T1000 (cell line): ENCODE measurements at places on chromosomes 4 and X.
A peak's percentile ranks its signal among the peaks of the same experiment; 100 is the strongest.

- no peak for DNase-seq
These were observed 18.8 kb downstream of the DOK7 start for GRCh38 chr4:3481783-3482393.

DNA sequence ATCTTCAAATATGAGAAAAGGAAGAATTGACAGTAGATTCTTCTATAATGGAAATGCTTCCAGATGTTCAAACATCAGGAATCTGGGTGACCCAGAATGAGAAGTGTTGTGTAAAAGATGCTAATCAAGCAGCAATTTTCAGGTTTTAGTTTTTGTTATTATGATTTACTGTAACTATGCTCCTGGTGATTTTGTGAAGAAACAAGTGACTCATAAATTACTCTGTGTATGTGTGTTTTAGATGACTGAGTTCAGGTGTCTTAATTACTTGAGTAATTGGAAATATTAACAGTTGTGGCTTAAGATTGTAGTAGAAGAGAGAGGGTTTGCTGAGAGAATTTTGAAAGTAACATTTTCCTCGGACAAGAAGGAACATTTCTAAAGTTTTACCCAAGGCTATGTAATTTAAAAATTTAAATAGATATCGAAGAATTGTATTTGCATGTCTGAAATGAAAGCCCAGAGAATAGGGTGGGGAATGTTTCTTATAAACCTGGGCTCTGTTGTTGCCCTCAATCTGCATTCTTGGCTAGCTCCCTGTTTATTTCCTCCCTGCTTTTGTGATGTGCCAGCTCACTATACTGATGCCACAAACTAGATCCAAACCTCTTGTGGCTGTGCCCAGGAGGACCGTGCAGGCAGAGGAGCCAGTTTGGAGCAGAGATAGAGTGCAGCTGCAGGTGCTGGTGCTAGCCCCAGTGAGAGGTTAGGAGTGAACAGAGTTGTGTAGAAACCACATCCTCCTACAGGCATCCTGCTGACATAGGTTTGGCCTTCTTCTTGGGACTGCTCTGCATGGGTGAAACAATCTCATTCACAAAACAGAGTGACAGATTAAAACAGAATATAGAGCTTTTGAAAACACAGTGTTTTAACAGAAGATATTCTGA, 25.4 kb upstream of the TNIP3 start:
- no peak for DNase-seq

- no peak for DNase-seq
These were observed 2340.7 kb downstream of the PCDH7 start for GRCh38 chr4:33060674-33061542.

DNA sequence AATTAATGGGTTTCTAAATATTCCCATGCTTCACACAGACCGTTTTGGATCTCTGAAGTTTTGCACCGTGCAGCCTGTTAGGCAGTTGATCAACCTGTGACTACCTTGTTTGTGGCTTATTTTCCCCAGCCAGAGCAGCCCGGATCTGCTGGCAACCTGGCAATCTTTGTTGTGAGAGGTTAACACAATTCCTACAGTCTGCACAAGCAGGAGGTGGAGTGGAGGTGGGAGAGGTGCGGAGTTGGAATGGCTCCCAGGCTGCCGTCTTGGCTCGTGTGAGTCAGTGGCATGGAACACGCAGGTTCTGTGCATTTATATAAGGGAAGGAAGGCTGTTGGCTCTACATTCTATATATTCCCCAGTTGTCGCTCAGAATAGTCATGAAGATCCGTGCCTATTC, 70.9 kb upstream of the STOX2 start:
- DNase-seq: no peak

GRCh38 chr4:84218031-84218430, 281.1 kb downstream of the NKX6-1 start:
- no peak for DNase-seq

GRCh38 chr4:128311659-128312403, 24.2 kb upstream of the PGRMC2 start:
- no peak for DNase-seq

GRCh38 chr4:112818594-112818965, 181.6 kb downstream of the LARP7 start:
- no peak for DNase-seq

DNA sequence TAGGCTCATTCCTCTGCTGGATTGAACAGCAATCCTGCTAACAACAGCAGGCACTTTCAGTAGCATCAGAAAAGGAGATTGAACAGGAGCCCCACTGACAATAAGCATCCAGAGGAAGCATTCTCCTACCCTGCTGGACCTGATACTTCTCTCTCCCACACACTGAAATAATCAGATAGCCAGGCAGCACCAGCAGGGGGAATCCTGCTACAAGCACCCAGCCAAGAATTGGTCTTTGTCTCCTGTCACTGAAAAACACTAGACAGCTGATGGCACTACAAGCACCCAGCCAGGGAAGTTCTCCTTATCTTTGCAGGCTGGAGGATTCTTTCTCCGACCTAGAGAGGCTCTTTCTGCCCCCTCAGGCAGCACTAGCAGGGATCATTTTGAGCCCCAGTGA, 444.3 kb upstream of the GRIA3 start:
- no peak for DNase-seq

DNA sequence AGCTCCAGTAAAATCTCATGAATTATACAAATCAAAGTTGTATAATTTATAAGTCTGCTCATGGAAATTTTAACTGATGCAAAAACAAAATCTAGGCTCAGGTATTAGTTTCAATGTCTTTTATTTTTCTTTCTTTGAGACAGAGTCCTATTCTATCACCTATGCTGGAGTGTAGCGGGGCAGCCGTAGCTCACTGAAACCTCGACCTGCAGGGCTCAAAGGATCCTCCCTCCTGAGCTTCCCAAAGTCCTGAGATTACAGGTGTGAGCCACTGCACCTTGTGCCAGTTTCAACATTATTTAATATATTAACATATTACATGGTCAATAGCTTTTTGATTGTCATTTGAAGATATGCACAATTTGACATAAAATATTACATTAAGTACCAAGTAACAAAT, 678.7 kb downstream of the ARAP2 start:
- no peak for DNase-seq

- no peak for DNase-seq
These were observed 138.3 kb upstream of the PDHA2 start for GRCh38 chr4:95701500-95702170.

- no peak for DNase-seq
These were observed 38.7 kb downstream of the SLC4A4 start for GRCh38 chr4:71377561-71377960.

DNA sequence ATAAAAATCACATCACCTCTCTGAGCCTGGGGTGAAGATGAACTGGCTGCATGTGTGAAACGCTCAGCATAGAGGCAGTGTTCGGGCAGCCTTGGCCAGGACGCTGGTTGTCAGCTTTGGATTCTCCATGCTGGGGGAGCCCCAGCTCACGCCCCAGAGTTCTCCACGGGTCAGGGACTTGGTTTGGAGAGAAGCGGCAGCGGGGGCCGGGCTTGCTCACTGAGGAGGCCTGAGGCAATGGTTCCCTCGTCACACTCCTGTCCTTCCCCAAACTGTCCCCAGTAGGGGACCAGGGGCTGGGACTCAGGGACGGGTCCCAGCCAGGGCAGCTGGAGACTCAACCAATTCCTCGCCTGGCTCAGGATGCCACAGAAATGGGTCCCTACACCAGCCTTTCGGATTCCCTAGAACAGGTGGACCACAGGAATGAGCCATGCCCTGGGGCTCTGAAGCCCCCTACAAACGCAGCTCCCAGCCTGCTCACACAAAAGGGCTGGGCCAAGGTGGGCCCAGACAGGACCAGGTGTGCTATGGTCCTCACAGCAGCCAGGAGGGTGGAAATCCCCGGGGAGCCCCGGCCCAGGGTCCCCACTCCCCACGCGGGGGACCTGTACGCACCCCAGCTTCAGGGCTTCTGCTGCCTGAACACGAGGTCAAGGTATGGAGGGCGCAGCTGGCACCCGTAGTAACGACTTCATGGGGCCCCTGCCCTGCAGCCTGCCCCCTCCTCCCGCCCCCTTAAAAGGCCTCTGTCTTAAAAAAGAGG, 1.4 kb downstream of the MXD4 start:
- DNase-seq: no peak

DNA sequence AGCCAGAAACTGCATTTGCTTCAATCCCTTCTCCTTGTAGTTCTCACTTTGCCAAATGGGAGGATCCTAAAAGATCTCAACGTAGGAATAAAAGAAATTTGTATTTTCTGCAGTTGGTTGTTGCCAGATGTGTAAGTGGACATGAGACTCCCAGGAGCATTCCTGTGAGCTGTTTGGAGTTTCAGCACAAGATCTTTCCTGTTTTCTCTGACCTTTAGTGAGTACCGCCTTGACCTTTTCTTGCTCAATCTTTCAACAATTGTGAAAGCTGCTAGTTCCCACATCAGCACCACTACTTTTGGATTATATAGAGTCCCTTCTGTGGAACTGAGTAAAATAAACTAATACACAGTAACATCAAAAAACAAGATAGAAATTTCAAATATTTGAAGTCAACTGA, 683.8 kb upstream of the PABPC4L start:
- DNase-seq: no peak

- DNase-seq: no peak
These were observed 149.2 kb downstream of the STK32B start for GRCh38 chr4:5200513-5200912.

DNA sequence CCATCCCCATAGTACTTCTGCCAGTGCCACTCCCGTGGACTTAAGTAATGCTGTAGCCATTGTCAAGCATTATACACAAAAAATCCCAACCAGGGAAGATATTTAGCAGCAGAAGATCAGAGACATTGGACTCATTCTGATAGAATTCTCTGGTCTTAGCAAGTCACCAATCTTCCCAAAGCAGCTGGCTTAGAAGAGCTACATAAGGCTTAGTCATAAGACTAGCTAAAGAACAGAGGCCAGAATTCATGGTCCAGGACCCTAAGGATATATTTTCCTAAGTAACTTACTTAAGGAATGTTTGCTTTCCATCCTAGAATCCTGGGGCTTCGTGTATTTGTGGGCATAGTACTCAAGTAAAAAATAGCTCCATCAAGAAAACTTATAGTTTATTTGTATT, 100.3 kb upstream of the SLIT2 start:
- no peak for DNase-seq

DNA sequence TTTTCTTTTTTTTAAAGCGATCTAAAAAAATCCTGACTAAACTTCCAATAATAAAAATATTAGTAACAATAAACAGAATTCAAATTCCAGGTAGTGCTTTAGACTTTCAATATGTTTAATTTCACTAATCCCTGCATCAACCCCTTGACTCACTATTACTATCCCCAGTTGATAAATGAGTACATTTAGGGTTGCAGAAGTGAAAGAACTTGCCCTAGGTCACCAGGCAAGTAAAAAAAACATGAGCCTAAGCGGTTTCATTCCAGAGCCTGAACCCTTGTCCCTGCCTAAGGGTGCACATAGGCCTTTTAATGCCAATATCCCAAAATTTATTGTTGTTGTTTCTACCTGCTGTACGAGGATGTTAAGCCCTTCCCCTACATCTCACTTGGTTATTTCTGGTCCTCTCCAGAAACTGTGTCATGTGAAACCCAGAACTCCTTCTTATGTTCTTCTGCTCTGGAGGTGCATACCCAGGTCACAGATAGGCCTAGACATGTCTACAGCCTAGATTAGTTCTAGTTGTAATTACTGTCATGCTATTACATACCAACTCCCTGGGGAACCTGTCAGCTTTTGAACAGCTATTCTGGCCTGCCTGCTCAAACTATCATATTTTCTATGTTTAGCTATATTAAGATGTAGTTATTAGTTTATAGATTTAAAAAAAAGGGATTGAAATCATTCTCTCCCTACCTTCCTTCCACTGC, 244.5 kb upstream of the PITX2 start:
- no peak for DNase-seq

GRCh38 chr4:135122457-135122856, 920.9 kb upstream of the PABPC4L start:
- no peak for DNase-seq

GRCh38 chrX:124736553-124737270, 390.3 kb downstream of the SH2D1A start:
- no peak for DNase-seq

- DNase-seq: no peak
These were observed 137.7 kb downstream of the C4orf33 start for GRCh38 chr4:129233691-129234090.

- peak; percentile 23 for DNase-seq
These were observed 334.5 kb upstream of the NOCT start for GRCh38 chr4:138680989-138681604.

- no peak for DNase-seq
These were observed 10.5 kb downstream of the HERC5 start for GRCh38 chr4:88467392-88467791.

- peak; percentile 59 for DNase-seq
These were observed at the start of gene SMIM10 for GRCh38 chrX:134990801-134991481. SMIM10 (plus strand) TSS chrX:134990991; CDS start chrX:134991096, 105 bp downstream.

GRCh38 chr4:159010563-159011260, 92.2 kb upstream of the RAPGEF2 start:
- no peak for DNase-seq

GRCh38 chrX:118666521-118666920, 60.9 kb upstream of the IL13RA1 start:
- DNase-seq: no peak

DNA sequence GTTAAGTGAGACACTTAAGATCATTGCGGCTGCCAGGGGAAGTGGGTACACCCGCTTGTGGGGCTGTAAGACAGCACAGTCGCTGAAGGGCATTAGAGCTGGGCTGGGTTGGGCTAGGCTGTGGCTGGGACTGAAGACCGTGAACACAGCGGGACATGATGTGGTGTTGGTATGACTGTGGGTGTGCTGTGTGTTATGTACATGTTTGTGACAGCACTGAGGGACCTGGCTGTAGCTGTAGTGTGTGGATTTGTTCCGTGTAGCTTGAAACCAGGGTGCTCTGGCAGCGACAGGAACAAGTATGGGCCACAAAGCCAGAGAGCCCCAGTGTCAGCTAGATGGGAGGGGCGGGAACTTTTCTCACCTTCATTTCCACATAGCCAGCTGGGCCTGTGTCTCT, 82.1 kb downstream of the NHSL2 start:
- no peak for DNase-seq

- no peak for DNase-seq
These were observed 108.6 kb downstream of the CENPC start for GRCh38 chr4:67436742-67437141.

- no peak for DNase-seq
These were observed 456 bp downstream of the SNX12 start for GRCh38 chrX:71067712-71068043.

- no peak for DNase-seq
These were observed 58.9 kb downstream of the NAF1 start for GRCh38 chr4:163107754-163108153.

- DNase-seq: no peak
These were observed 115.7 kb downstream of the PALLD start for GRCh38 chr4:168612450-168613135.

- no peak for DNase-seq
These were observed 65.2 kb upstream of the FAM47B start for GRCh38 chrX:34877436-34877835.
